Activated naive CD4-positive, alpha-beta T cell treated with anti-CD3 and anti-CD28 coated beads for 36 hours (primary cell): ENCODE measurements at places on chromosomes 1 and 21.

- DNase-seq, result no peak
Measured at GRCh38 chr21:42160111-42160721, 58.7 kb upstream of the ABCG1 start.

GRCh38 chr21:36654324-36654723 is 44.6 kb upstream of the SIM2 start:
- DNase-seq, result no peak

GRCh38 chr21:34520764-34521508 is 8.9 kb upstream of the KCNE1 start:
- no peak for DNase-seq

GRCh38 chr1:119294199-119294598 is 74.4 kb upstream of the HAO2 start:
- DNase-seq, result no peak

- DNase-seq, result no peak
Measured at GRCh38 chr1:35334485-35334884, 66.0 kb downstream of the ZMYM4 start.

- no peak for DNase-seq
Measured at GRCh38 chr21:16280686-16281091, 550.9 kb downstream of the USP25 start.

DNA sequence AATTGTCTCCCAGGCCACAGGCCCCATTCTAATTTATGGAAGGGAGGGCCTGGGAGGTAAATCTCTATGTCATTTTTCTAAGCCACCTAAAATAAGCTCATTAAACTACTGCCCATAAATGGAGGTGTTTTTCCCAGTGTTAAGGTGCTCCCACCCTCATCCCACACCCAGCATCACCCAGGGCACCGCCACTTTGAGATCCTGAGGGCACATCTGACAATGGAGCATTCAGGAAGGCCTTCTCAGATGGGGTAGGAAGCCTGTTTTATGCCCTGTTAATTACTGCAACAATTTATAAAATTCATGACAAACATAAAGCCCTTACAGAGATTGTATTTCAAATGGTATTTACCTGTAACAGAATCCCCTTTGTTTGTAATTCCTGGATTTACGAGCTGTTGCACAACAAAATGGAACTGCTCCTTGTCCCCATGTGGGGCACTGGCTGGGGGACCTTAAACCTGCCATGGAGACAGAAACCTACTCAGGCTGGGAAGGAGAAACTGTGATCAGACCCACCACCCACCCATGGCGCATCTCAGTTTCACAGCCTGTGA is 319.5 kb upstream of the USP24 start:
- no peak for DNase-seq

DNA sequence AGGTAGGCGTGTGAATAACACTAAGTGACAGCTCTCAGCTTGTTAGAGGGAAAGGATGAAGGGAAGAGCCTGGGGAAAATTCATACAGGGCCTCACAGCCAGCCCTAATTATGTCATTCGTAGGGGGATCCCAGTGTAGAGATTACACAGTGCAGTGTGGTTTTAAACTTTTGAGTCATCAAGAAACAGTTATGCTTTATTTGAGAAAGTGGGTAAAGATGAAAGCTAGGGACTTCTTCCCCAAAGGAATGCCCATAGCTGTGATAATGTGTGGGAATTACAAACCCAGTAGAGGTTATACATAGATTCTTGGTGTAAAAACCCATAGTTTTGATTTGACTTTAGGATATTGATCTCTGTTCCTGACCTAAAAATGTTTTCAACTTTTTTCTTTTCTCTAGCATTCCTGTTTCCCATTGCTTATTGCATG is 1.9 kb downstream of the TTF2 start:
- DNase-seq, result peak; percentile 70

DNA sequence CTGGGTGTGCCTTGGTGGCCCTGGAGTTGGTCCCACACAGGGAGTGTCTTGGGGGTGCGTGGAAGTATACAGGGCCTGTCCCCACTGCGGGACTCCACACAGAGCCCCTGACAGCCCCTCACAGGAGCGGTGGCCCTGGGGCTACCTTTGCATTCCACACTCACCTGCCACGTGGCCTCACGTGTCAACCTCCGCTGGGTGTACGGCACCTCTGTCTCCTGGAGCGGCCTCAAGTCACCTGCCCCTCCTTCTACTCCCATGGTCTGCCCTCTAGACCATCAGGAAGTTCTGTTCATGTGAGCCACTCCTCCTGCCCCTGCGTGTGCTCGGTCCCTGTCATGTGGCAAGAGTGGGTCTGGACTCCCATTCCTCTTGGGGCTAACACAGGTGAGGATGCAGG is 58.6 kb downstream of the FAAP20 start:
- no peak for DNase-seq

DNA sequence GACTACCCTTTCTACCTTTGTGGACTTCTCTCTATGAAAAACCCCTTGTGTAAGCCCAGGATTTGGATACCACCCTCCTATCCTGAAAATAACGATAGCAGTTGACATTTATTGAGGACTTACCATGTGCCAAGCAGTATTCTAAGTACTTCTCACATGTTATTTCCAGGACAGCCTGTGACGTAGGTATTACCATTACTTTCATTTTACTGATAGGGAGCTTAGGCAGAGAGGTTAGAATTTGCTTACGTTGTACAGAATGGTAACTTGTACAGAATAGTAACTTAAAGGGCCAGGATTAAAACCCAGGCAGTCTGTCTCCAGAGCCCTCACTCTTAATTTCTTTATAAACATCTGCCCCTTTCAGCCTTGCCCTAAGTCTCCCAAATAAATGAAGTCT is 138.3 kb downstream of the NTMT2 start:
- DNase-seq, result no peak

DNA sequence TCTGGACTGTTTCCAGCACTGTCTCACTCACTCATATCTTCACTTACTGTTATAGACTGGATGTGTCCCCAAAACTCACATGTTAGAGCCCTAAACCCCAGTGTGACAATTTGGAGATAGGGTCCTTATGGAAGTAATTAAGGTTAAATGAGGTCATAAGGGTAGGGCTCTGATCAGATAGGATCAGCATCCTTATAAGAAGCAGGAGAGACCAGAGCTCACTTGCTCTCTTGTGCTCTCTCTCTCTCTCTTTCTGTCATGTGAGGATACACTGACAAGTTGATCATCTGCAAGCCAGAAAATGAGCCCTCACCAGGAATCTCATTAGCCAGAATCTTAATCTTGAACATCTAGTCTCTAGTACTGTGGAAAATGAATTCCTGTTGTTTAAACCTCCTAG is 23.4 kb downstream of the TNR start:
- DNase-seq, result no peak

- DNase-seq, result no peak
Measured at GRCh38 chr1:38746941-38747600, 112.5 kb downstream of the RRAGC start.

GRCh38 chr21:14613486-14614224 is 67.5 kb upstream of the SAMSN1 start:
- DNase-seq, result no peak

- no peak for DNase-seq
Measured at GRCh38 chr1:115594600-115594999, 47.2 kb upstream of the VANGL1 start.

DNA sequence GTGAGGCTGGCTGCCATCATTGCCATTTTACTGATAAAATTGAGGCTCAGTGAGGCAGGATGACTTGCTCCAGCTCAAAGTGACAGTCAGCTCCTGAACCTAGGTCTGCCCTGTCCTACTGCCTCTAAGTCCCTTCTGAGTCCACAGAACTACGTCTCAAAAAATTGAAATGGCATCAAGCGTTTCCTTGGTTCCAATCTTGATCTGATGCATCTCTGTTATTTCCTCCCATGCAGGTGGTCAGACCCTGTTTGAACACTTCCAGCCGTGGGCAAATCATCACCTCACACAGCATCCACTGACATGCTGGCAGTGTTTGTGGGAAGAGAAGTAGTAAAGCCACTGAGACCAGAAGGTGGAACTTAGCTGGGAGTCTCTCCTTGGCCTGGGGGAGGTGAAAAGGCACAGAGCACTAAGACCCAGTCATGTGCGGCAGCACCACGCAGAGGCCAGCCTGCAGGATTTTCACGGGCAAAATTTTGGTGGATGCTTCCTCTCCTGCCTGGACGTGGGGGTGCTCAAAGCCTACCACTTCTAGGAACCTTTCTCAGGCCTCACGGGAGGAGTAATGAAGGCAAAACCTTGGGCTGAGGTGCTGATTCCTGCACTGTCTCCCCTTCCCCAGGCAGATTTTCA is 7.8 kb upstream of the CPLANE2 start:
- DNase-seq, result no peak

- no peak for DNase-seq
Measured at GRCh38 chr1:107920999-107921398, 44.0 kb downstream of the VAV3 start.

- no peak for DNase-seq
Measured at GRCh38 chr1:211019266-211019665, 114.7 kb downstream of the KCNH1 start.

GRCh38 chr21:14550135-14550534 is 4.0 kb upstream of the SAMSN1 start:
- DNase-seq, result no peak

DNA sequence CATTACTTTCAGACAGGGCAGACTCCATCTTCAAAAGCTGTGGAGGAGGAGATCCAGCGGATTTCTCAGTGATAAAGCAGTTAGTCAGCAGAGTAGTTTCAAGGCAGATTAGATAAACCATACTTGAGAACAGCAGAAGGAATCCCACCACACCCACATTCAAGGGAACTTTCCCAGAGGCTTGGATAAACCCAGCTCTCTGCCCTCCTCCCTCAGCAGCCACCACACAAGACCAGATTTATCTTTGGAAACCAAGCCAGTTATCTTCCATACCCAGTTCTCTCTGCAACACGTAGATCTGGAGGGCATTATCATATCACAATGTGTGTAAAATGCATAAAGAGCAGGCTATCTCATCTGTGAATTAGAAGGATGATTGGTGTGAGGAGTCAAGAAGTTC is 40.2 kb downstream of the GFI1 start:
- no peak for DNase-seq

GRCh38 chr1:52602856-52603600 is 857 bp downstream of the GPX7 start:
- DNase-seq, result peak; percentile 41

- no peak for DNase-seq
Measured at GRCh38 chr1:70112838-70113237, 92.5 kb downstream of the LRRC40 start.

GRCh38 chr21:44706026-44706705 is 5.2 kb downstream of the TSPEAR start:
- DNase-seq, result no peak

DNA sequence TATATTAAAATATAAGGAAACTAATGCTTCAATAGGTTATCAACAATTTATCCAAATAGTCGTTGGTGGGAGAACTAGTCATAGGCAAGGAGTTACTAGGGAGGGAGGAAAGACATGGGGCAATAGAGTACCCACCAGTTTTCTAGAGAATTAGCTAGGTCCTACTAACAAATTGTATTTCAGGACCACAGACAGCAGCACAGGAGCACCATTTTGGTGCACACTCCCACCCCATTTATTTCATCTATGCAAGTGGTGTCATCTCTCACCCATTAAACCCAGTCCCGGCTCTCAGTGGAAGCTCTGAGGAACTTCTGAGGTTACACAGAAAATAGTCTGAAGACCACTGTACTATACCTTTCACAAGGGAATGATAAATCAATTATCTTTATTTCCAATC is 89.0 kb upstream of the BCAR3 start:
- DNase-seq, result no peak

GRCh38 chr1:44330935-44331334 is 24.1 kb downstream of the ERI3 start:
- no peak for DNase-seq

- no peak for DNase-seq
Measured at GRCh38 chr1:20339811-20340457, 49.3 kb downstream of the VWA5B1 start.

- no peak for DNase-seq
Measured at GRCh38 chr1:237457573-237457972, 415.6 kb downstream of the RYR2 start.

- no peak for DNase-seq
Measured at GRCh38 chr1:184716158-184716557, 38.5 kb downstream of the EDEM3 start.

- no peak for DNase-seq
Measured at GRCh38 chr21:26042181-26042876, 128.2 kb downstream of the APP start.

DNA sequence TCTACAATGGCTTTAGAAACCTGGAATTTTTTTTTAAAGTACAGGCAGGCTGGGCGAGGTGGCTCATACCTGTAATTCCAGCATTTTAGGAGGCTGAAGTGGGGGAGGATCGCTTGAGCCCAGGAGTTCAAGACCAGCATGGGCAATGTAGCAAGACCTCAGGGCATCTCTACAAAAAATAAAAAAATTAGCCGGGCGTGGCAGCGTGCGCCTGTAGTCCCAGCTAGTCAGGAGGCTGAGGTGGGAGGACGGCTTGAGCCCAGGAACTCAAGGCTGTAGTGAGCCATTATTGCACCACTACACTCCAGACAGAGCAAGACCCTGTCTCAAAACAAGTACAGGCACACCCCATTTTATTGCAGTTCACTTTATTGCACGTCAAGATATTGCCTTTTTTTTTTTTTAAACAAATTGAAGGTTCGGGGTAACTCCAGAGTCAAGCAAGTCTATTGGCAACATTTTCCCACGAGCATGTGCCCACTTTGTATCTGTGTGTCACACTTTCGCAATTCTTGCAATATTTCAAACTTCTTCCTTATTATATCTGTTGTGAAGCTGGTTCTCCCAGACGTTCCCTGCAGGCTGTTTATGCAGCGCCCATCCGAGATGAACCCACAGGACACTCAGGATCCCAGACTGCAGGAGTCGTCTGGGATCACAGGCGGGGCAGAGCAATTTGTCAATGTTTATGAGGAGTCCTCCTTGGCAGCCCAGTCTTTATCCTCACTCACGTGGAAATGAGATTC is 4.7 kb downstream of the HES2 start:
- no peak for DNase-seq

DNA sequence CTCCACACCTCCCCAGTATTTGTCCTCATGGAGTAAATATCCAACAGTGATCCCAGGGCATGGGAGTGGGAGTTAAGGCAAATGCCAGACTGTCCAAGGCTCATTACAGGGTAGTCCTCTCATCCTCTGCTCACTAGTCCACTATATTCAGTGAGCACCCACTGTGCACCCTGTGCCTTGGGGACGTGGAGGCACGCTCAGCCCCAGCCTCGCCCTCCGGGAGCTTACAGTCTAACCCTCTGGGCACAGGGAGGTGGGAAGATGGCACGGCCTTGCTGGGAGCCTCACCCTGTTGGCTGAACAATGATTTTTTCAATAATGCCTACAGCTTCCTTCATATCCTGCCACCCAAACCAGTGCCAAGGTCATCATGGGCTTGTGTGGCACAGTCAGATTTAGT is 2.8 kb downstream of the HES2 start:
- no peak for DNase-seq

- DNase-seq, result no peak
Measured at GRCh38 chr1:98668733-98669132, 7.2 kb downstream of the SNX7 start.
